ENCODE measurements at places on chromosomes 3 and 15.

- peak; percentile 1 for DNase-seq
Measured at GRCh38 chr3:55658690-55659562, 171.8 kb upstream of the WNT5A start.

GRCh38 chr3:80283783-80284182 lies 516.0 kb upstream of the ROBO1 start:
- DNase-seq = no peak

DNA sequence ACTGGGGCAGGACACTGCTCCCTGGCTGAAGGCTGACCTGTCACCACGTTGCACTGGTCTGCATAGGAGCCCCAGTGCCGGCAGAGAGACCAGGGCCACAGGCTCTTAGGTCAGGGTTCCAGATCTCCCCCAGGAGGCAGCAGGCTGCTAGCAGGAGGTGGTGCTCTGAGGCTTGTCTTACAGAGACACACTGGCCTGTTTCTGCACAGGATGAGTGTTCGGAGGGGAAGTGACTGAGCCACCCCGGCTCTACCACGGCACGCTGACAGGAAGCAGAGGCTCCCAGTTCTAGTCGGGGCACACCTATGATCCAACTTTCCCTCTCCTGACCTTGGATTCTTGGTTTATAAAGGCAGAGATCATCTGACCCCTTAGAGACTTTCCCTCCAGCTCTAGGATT lies 8.6 kb downstream of the FBXL22 start:
- no peak for DNase-seq

- no peak for DNase-seq
Measured at GRCh38 chr3:31255007-31255581, 277.6 kb upstream of the STT3B start.

DNA sequence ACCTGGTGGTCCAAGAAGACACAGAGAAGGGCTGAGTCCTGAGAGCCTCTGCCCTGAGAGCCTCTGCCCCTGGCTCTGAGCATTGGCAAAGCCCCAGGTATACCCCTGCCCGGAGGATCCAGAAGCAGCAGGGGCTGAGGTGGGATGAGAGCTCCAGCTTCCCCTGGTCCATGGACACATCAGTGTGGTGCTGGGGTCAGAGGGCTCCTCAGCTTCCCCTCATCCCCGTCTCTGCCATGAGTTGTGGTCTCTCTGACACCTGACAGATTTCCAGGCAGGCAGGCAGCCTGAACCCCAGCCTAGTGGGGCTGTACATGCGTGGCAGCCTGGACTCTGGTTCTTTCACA lies 3.5 kb upstream of the KLF15 start:
- DNase-seq = no peak

GRCh38 chr3:106332884-106333283 lies 464.1 kb upstream of the CBLB start:
- no peak for DNase-seq

All from NCI-H1105 (cell line).